Stimulated activated CD8-positive, alpha-beta memory T cell treated with anti-CD3 and anti-CD28 coated beads, Interleukin-15, amount 100 ng/mL, for 24 hours (primary cell): ENCODE measurements at places on chromosomes 7 and 10.

GRCh38 chr10:121764233-121764942, 163.4 kb downstream of the ATE1 start:
- no peak for DNase-seq

GRCh38 chr7:13466874-13467547, 522.5 kb downstream of the ETV1 start:
- no peak for DNase-seq

DNA sequence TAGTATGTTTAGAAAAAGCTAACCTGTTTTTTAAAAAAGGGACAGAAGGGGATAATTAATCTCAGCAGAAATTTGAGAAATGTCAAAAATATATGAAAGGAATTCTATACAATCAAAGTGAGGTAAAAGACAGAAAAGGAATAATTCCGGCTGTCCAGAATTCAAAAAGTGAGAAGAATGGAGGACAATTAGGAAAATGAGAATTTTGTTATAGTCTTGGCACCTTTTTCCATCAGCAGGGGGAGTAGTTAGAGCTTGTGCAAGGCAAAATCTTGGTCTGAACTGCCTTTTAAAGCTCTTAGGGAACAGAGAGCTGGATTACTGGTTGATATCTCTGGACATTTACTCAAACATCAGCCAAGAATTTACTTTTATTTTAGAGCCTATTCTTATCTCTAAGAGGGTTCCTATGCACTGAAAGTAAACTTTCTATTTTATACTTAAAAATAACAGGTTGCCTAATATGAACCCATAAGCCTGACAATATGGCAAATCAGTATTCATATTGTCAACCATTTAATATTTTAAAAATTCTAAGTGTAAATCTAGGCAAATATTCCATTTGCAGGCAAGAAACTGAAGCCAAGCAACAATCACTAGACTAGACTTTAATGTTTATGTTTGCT, 185.6 kb downstream of the ANK3 start:
- DNase-seq = no peak

- no peak for DNase-seq
Observed at GRCh38 chr10:58919927-58920654, 256.4 kb upstream of the PHYHIPL start.

DNA sequence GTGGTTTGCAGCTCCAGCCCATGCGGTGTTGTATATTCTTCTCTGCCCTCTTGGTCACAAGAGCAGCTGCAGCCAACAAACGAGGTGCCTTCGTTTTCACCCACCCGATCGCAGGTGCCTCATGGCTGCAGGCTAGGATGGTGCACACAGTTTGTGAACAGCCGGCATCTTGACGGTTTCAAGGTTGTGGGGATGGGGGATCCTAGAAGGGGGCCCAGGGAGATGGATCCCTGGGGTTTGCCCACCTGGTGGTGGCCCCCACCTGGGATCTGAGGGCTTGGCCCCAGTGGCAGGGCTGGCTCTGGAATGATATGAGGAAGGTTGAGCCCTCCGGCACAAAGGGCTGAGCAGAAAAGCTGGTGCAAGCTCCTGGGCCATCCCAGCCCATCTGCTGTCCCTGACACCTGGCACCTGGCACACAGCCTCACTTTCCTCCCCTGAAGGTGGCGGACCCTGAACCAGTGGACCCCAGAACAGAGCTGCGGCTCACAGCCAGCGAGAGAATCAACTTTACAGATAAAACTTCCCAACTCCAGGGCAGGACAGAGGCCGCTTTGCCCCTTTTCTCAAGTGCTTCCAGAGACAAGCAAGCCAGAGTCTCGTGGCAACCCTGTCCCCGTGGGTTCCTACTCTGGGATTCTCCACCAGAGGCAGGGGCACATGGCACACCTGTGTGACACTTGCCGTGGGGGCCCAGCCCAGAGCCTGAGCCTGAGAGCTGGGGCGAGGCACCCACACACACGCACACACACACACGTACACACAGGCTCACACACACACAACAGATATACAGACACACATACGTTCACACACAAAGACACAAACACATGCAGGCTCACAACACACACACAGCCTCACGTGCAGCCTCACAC, 177.3 kb upstream of the PPP2R2D start:
- DNase-seq = no peak

DNA sequence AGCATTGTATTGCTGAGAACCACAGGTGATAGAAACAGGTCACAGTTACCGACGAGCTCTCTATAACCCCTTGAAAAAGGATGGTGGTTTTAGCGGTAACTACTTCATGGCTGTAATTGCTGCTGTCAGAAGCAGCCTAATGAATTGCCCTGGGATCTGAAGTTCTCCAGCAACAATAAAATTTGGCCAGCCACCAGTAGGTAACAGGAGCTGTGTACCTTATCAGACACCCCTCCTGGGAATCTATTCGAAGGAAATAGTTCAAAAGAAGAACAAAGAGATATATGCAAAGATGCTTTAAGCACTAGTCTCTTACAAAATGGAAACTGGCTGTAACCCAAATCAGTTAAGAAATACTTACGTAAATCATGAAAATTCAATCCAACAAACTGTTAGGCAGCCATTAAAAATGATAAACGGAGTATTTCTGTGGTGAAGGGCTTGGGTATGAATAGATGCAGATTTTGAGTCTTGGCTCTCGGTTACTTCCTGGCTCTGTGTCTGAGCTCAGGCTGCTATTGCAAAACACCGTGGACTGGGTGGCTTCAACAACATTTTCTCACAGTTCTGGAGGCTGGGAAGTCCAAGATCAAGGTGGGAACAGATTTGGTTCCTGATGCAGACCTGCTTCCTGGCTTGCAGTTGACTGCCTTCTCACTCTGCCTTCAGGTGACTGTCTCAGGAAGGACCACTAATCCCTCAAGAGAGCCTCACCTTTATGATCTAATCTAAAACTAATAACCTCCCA, 1.6 kb downstream of the MSRB2 start:
- no peak for DNase-seq

GRCh38 chr10:29011516-29011915, 277.4 kb upstream of the LYZL1 start:
- no peak for DNase-seq

DNA sequence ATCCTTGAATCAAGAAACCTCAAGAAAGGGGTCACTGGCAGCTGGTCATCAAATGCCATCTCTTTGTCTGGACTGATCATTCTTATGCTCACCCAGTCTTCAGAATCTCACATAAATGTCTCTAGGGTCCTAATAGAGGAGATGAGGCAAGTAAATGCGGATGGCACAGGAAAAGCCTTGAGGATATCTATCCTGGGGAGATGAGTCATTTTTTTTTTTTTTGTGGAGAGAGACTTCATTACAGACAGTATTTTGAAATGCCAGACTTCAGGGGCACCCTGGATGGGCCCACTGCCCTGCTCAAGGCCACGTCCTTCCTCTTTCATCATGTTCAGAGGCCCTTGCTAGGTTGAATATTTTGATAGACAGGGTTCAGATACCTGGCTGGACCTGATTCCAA, 19.5 kb upstream of the PLPP4 start:
- DNase-seq = no peak

DNA sequence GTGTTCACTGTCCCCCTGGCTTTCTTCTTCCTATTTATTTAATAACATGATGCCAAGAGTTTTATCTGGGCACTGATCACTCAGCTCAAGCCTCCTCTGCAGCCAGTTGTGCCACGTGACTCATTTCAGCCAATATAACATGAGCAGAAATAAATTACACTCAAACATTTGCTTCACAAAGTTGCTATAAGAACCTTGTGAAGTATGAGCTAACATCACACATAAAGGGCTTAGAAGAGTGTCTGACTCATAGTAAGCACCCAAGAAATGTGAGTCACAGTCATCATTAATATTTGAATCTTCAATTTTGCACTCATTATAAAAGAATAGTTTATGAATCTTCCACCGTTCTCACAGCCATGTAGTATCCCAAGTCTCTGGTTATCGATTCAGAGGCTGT, 414.6 kb upstream of the NPVF start:
- no peak for DNase-seq

GRCh38 chr10:61408105-61408504, 45.1 kb downstream of the TMEM26 start:
- DNase-seq = no peak

DNA sequence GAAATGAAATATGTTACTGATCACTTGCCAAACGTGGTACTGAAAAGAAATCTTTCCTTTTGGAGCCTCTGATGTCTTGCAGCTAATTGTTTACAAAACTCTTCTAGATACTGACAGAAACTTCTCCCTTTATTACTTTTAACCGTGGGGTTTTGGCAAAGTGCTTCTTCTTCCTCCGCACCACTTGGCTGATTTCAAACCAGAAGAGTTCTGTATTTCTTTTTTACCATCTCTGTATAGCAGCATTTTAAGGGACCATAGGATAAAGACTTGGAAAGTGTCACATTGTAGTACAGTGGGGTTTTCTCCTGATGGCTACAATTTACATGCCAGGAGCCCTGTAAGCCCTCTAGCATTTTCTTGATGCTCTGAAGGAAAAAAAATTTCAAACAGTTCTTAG, 21.9 kb upstream of the CREB5 start:
- DNase-seq = no peak
